ENCODE measurements at places on chromosomes 11 and 22.

DNA sequence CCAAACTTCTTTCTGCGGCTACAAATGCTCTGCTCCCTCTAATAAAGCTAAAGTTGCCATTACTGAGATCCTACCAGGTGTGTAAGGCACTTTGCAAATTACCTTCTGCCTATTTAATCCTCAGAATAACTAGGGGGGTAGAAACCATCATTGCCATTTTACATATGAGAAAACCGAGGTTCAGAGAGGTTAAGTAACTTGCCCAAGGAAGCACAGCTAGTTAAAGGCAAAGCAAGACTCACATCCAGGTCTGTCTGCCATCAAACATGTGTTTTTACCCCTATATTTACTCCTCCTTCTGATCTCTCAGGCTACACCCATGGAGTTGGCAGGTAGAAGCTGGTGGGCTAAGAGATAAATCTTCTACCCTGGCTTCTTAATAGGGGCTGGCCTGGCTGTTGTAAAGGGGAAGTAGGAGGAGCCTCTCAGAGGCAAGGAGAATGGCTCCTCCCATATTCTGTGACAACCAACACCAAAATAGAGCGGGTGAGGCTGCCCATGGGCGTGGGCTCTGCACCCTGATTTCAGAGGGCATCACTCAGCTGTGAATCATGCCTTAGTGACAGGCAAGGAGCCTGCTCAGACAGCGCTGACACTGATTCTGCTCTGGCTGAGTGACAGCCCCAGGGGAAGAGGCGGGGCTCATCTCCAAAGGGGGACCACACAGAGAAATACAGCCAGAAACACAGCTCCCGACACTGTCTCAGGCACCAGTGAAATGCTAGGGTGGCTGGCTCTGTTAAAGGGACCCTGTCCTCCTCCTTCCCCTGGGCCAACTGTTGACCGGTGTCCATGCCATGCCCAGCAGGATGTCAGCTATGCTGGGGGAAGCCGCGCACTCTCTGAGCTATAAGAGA is 106.8 kb downstream of the ABTB2 start:
- peak; percentile 54 for DNase-seq

DNA sequence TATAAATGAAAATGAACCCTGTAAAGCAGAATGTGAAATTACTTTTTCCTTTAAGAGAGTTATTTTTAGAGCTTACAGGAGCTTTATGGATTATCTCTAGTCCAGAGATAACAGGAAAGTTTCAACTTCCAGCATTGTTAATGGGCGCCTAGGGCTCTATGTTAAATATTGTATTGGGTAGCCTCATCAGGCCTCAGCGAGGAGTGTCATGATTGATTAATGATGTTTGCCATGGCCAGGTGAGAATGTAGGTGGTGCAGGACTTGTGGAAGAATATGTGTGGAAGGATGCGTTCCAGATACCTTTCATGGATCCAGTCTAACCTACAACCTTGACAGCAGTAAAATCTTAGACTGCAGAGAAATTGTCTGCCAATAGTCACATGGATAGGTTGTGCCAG is 50.6 kb downstream of the ME3 start:
- no peak for DNase-seq

GRCh38 chr11:72781313-72782080 is 12.3 kb downstream of the STARD10 start:
- peak; percentile 39 for DNase-seq

DNA sequence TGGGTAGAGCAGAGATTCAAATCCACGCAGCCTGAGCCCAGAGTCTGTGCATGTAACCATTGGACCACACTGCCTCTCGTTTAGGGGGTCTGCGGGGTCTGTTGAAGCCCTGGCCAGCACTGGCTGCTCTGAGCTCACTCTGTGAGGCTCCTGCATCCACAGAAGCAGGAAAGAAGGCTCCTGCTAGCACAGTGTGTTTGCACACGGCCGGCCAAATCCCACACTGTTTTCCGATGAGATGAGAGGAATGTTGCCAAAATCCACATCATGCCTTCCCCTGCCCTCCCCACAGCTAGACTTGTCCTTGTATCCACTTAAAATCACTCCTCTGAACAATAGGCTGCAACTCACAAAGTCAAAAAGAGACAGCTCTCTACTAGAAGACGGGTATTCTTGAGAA is 10.6 kb upstream of the SLC22A12 start:
- DNase-seq, result no peak

- no peak for DNase-seq
Measured at GRCh38 chr11:92865352-92865751, 104.1 kb upstream of the MTNR1B start.

DNA sequence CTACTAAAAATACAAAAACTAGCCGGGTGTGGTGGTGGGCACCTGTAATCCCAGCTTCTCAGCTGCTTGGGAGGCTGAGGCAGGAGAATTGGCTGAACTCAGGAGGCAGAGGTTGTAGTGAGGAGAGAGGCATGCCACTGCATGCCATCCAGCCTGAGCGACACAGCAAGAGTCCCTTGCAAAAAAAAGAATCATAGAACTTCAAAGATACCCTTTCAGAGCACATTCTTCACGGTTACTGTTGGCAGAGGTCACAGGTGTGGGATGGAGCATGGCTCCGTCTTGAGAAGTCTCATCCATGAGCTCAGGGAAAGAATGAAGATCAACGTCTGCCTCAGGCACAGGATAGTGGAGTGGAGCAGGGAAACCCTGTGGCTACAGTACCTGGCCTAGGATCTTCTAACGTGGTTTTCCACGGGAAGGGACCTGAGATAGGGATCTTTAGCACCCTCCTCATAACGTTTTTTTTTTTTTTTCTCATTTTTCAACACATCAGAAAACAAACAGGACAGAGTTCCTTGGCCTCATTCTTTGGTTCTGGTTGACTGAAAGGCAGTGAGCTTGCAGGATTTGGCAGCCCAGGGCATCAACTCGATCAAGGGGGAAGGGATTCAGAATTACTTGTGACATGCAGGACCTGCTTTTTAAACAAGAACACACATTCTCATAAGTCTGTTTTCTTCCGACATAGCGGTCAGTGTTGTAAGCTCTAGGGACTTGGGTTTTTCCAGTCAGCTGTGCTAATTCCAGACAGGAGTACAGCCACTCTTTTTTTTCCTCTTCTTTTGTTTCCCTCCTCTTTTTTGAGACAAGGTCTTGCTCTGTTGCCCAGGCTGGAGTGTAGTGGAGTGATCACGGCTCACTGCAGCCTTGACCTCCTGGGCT is 22.8 kb downstream of the F2 start:
- DNase-seq, result no peak

- no peak for DNase-seq
Measured at GRCh38 chr11:123103326-123103980, 41.5 kb upstream of the HSPA8 start.

- no peak for DNase-seq
Measured at GRCh38 chr11:49302360-49302759, 94.0 kb upstream of the FOLH1 start.

- DNase-seq, result no peak
Measured at GRCh38 chr11:76835036-76835435, 25.7 kb upstream of the ACER3 start.

Data from activated effector memory CD4-positive, alpha-beta T cell treated with Interleukin-2 at 50 U/mL for 16 hours (primary cell).